ENCODE measurements at places on chromosomes 1 and 21.
A peak's percentile ranks its signal among the peaks of the same experiment; 100 is the strongest.

GRCh38 chr1:13809461-13810159 is 109.6 kb downstream of the PRDM2 start:
- DNase-seq: no peak

DNA sequence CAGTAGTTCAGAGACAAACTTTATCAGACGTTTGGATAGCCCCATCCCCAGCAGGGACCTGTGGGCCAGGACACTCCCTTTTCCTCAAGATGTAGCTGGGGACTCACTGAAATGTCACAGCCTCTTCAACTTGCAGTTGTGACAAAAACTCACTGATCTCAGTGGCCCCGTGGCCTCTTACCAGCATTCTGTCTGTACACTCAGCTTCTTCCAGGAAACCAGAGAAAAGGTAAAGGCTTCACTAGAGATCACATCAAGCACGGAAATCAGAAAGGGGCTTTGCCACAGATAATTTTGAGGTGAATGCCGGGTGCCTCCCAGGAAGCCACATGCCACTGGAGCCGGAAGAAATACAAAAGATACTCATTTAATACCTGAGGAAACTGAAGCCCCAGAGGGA is 122.2 kb downstream of the CCDC185 start:
- DNase-seq: peak; percentile 7

DNA sequence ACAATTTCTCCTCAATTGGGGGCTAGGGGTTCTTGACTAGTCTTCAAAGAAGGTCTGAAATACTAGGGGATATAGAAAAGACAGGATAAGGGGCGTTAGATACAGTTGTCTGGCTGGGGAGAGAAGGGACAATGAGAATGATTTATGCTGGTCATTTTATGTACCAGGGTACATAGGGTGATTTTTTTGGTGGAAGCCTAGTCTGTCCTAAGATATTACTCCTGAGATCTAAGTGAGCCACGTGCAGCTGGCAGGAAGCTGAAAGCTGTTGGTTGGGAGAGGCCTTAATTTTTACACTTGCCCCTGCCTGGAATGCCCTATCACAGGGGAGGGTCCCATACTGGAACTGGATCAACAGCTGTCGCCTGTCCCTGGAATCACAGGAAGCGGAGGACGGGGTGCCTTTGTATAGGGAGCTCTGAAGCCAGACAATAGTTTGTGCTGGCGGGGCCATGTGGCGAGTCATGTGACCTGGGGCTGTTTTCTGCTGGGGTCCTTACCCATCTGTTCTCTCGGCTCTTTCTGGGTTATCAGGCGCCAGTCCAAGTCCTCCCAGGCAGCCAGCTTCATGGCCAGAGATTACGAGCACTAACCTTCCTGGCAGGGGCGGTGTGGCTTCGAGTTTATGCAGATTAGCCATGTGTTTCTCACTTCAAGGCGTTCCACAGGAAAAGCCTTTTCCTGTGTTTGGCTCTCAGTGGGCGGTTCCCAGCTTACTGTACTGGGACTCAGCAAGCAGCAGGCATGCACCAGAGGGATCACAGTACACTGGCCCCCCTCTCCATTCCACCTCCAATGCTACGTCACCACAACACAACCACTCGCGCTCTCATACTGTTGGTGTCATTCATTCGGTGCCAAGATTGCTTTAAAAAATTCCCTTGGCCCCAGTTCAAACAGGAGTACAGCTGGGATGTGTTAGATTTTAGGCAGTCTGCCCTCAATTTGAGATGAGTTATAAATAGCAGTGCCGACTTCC is 27.5 kb downstream of the ARID1A start:
- DNase-seq: peak; percentile 23

DNA sequence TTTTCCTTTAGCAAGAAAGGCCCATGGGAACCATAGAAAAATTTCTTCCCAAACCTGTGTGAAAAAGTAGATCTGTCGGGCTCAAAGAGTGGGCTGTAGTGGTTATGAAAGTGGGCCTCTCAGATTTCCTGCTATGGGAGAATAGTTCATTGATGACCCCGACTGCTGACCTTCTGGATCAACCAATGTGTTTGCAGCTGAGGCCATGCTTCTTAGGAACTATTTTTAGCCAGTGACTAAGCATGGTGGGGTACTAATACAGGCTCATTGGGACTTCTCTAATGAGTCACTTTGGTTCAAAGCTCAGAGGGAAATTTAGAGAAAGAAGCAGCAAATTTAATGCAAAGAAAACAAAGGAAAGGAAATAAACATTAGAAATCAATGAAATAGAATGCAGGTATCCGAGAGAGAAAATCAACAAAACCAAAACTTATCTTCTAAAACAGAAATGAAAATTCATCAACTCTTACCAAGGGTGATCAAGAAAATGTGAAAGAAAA is 12.6 kb upstream of the PSMA5 start:
- no peak for DNase-seq

- no peak for DNase-seq
These were observed 61.0 kb downstream of the VPS13D start for GRCh38 chr1:12290828-12291227.
